Ecto neural progenitor cell (in vitro differentiated cells): ENCODE measurements at places on chromosomes 3 and 15.

GRCh38 chr3:152039887-152040286 lies 166.4 kb downstream of the SUCNR1 start:
- no peak for DNase-seq

DNA sequence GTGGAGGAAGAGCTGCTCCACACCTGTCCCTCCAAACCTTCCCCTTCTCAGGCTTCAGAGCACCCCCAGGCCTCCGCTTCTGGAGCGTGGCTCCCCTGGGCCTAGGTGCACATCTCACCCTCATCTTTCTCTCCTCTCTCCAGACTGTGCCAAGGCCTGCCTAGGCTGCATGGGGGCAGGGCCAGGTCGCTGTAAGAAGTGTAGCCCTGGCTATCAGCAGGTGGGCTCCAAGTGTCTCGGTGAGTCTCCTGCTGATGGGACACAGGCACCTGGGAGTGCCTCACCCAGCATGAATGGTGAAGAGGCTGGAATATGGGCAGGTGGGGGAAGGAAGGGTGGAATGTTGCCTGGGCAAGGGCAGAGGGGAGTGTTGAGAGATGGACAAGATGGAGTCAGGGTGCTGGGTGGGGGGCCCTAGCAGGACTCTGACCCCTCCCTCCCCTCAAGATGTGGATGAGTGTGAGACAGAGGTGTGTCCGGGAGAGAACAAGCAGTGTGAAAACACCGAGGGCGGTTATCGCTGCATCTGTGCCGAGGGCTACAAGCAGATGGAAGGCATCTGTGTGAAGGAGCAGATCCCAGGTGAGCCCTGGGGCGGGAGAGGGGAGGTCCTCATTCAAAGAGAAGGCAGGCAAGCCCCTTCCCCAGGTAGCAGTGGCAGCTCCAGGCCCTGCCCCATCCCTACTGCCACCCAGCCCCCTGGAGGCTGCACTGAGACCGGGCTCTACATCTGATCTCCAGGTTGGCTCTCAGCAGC lies 9.1 kb downstream of the PRRT3 start:
- DNase-seq, result no peak

- DNase-seq, result no peak
Measured at GRCh38 chr15:38208779-38209178, 43.9 kb upstream of the SPRED1 start.

GRCh38 chr3:182737825-182738224 lies 55.5 kb upstream of the ATP11B start:
- no peak for DNase-seq

- DNase-seq, result no peak
Measured at GRCh38 chr15:78242128-78242527, 7.8 kb upstream of the ACSBG1 start.

- no peak for DNase-seq
Measured at GRCh38 chr3:49826016-49826415, 12.3 kb upstream of the UBA7 start.

GRCh38 chr15:40136470-40137302 lies 24.2 kb upstream of the BUB1B start:
- DNase-seq, result no peak

GRCh38 chr15:63040509-63040908 lies 2.0 kb upstream of the TPM1 start:
- no peak for DNase-seq

- no peak for DNase-seq
Measured at GRCh38 chr3:106068795-106069194, 200.0 kb upstream of the CBLB start.

DNA sequence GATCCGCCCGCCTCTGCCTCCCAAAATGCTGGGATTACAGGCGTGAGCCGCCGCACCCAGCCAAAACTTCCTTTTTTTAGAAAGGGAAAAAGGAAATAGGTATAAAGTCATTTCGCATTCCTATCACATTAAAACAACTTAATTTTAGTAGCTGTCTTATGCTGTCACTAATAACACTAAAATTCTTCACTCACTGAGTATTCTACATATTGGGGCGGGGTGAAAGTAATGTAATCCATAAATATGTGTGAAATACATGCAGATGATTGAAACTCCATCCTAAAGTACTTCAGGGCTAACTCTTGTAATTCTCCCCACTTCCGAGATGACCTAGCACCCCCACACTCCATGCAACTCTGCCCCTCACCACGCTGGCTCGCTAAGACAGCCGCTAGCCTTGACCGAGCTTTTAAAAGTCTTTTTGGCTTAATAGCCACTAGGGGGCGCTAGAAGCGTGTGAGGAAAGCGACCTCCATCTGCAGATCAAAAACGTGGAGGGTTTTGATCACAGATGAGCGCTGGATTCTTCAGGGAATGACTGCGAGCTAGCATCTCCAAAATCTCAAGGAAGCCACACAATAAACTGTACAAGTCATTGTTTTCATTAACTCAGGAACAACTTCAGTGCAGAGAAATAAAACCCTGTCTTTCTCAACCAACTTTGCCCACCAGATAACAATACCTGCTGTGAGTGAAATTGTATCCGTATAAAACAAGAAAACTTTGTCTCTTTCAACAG lies 129.3 kb upstream of the IGF1R start:
- DNase-seq, result peak; percentile 72

- no peak for DNase-seq
Measured at GRCh38 chr3:63874769-63875168, 11.1 kb downstream of the ATXN7 start.
